ENCODE measurements at places on chromosomes 3 and 15. TPM values are rescaled to one million over a fixed set of nuclear protein-coding genes. Genes with fewer than 3 reads are reported as not detected.
A peak's percentile ranks its signal among the peaks of the same experiment; 100 is the strongest.

DNA sequence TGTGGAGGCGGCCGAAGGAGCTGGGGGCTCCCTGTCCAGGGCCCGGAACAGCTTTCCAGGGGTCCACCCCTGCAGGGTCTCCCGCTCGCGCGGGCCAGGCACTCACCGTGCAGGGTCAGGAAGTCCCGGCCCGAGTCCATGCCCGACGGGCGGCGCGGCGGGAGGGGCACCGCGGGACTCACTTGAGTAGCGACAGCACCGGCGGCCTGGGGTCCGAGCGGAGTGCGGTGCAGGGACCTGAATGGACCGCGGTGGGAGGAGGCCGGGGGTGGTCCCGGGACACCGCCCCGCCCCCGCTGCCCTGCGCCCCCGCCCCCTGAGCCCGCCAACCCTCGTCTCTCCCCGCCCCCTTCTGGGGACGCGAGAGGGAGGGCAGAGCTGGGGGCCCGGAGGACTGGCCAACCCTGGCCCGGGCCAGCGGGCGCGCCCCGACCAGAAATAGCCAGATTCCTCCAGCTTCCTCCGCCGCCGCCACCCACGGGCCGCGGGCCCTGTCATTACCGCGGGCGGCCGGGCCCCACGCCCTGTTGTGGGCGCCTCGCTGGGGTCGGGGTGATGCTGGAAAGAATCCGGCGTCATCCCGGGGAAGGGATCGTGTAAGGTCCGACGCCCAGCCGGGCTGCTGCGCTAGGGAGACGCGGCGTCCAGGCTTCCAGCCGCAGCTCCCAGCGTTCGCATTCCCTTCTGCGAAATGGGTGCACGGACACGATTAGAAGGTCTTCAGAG is at the start of gene PLCD1:
TSS of gene PLCD1 (minus strand) at position 243 of the 726 bp plus-strand sequence. CDS start at position 140, 103 bp downstream.
- ATAC-seq: peak; percentile 38

- ATAC-seq: no peak
Observed at GRCh38 chr3:32480604-32481003, 22.0 kb downstream of the CMTM6 start.

DNA sequence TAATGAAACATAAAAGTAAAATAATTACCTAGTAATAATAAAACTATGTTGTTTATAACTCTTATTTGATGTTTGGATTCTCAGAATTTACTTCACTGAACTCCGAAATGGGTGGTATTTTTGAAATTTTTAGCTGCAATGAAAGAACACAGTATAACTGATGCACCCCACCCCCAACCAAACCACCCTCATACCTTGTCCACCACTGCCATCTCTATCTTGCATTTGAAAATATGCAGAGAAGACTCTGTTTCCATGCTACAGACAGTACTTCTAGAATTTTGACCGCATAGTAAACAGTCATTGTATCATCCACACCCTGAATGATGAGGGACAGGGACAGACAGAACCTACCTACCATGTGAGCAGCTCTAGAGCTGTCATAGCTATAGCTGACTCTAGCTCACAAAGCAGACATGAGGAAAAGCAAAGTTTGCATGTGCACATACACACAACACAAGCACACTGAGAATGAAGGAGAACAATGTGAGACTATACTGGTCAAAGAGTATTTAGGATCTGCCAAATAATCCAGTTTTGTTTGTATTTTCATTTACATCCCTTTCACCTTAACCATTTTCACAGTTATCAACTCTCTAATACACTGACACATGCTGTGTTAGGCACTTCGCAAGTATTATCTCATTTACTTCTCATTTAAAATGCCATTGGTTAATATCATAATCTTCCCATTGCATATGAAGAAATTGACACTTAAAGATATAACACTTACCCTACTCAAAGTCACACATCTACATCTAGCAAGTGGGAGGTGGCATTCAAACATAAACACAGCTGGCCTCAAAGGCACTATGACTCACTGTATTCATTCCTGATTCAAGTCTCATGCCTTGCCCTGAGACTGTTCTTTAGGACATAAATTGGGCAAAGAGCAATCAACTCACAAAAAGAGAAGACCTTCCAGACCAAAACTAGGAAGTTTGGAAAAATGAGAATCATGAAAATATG is 1014.7 kb upstream of the CFAP20DC start:
- peak; percentile 33 for ATAC-seq

DNA sequence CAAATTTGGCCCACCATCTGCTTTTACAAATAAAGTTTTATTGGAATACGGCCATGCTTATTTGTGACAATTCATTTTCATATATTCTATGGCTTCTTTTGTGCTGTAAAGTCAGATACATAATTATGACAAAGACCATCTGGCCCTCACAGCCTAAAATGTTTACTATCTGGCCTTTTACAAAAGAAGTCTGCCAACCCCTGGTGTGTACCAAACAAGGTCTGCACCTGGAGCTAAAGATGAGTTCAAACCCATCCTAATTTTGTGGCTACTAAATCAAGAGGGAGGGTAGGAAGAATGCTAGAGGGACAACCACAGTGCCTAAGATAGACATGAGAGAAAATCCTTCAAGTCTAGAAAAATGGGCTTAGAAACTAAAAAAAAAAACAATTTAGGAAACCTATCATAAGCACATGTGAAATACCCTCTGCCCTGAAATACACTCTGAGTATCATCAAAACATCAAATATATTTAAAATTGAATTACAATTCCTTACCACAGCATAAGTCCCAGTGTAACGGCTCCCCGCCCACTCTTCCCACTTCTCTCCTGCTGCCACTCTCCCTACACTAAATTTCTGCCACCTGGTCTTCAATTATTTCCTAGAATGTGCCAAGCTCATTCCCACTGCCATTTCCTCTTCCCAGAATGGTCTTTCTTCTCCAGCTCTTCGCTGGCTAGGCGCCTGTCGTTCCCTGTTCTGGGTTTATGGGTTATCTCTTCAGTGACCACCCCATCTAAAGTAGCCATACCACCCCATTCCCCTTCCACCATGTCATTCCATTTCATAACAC is 950.7 kb upstream of the CFAP20DC start:
- ATAC-seq: no peak

DNA sequence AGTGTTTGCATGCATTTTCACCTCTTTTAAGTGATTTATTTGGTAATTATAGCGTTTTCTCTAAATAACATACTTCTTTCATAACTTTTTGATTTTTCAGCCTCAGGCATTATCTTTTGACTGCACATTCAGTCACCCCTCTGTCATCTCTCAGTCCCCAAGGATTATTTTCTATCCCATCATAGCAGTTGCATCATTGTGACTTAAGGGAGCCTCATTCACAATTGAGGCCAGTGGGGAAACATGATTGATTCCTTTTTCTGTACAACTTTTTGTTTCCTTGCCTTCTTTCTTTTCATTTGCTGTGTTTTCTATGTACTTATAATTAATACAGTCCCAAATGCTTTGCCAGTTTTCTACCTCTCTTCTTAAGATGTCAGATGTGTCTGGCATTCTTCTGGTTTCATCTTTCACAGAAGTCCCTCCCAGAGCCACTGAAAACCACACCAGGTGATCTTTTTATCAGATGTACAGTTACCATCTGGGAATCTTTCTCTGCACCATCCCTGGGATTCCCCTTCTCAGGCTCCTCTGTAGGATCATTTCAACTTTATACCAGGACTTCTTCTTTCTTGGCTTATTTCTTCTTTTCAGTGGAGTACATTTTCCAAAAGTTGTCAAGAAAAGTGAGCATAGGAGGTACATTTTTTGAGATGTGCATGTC is 151.4 kb downstream of the RAP2B start:
- ATAC-seq: no peak

DNA sequence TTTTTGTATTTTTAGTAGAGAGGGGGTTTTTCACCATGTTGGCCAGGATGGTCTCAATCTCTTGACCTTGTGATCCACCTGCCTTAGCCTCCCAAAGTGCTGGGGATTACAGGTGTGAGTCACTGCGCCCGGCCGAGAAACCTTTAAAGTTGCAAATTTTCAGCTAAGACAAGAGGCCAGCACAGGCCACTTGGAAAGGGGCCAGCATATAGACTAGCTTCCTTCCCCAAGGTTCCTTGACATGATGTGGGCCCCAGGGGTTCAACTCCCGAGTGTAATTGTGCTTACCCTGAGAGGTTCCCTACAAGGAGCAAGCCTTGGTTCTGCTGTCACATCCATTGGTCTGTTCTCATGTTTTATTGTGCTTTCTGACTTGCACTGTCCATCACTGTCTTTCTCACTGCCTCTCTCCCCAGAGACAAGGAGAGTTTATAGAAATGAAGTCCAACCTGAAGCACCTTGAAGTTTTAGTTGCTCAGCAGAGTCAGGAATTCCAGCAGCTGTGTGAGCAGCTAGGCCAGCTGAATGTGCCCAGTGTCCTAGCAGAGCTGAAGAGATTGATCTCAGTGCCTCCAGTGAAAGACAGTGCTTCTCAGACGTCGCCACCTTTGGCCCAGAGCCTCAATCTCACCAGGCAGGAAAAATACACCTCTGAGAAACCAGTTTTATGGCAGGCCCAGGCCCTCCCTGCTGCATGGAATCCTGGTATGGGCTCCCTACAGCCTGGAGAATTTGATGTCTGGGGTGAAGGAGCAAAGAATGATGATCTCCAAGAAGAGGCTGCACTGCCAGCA is 21.1 kb downstream of the C3orf62 start:
- peak; percentile 45 for ATAC-seq

DNA sequence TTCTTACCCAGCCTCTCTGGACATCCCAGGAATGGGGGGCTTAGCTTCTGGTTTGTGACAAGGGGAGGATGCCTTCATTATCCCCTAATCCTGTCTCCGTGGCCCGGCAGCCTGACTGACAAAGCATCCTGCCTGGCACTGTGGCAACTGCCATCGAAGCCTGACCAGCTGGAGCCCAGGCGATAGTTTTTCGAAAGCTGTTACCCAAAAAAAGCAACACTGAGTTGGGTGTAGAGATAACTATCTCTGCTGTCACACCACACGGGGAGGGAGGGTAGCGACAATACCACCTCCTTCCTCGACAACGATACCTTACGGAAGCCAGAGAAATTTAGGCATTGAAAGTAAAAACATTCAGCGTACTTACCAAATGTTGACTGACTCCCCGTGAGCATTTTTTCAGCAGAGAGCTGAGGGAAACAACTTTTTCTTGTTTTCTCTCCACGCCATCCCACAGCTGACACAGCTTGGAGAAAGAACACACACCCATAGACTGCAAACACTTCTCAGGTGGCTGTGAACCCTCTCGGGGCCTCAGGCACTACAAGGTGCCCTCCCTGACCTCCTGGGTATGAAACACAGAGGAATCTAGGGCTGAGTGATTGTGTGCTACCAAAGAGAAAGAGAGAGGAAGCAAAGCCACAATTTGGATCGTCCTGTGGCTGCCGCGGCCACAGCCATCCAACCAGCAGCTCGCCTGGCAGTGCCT is 361.9 kb upstream of the ICE2 start:
- ATAC-seq: no peak

GRCh38 chr3:69367586-69367985 is 18.3 kb downstream of the FRMD4B start:
- no peak for ATAC-seq

DNA sequence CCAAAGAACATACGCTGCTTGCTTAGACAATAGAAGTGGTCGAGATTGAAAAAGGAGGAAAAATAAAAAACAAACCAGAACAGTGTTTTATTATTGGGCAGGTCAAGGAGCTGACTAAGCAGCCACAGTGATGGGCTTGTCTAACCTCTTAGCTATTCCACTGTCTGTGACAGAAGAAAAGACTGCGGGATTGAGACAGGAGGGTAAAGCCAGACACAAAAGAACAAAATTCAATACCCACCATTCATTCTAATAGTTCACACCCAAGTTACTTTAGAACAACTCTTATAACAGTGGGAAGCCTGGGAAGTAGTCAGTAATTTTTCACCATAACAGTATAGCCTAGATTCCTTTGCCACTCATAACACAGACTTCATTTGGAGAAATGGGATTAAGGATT is 435.4 kb downstream of the MFSD1 start:
- ATAC-seq: no peak

DNA sequence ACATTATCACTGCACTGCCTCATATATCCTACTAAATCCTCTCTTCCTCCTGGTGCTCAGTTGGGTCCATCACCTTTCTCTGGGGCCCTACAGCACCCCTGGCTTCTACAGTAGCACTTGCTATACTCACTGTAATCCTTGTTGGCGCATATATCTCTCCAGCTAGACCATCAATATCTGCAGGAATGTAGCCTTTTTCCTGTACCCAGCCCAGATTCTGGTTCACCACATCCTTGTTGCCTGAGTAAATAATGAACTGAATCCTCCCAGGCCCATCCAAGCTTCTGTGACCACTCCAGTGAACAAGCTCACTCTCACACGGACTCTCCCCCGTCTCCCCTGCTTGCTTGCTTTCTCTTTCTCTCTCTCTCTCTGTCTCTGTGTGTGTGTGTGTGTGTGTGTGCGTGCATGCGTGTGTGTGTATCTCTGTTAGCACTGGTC is 62.5 kb upstream of the LIPC start:
- peak; percentile 37 for ATAC-seq

- no peak for ATAC-seq
Observed at GRCh38 chr15:56950979-56951378, 32.5 kb downstream of the TCF12 start.

- no peak for ATAC-seq
Observed at GRCh38 chr3:127041264-127041820, 58.4 kb downstream of the PLXNA1 start.

- ATAC-seq: no peak
Observed at GRCh38 chr3:124800511-124801258, 70.4 kb downstream of the UMPS start.

- ATAC-seq: no peak
Observed at GRCh38 chr3:12221663-12222062, 63.0 kb upstream of the TIMP4 start.

GRCh38 chr15:54987881-54988280 is 208.9 kb downstream of the RSL24D1 start:
- no peak for ATAC-seq

DNA sequence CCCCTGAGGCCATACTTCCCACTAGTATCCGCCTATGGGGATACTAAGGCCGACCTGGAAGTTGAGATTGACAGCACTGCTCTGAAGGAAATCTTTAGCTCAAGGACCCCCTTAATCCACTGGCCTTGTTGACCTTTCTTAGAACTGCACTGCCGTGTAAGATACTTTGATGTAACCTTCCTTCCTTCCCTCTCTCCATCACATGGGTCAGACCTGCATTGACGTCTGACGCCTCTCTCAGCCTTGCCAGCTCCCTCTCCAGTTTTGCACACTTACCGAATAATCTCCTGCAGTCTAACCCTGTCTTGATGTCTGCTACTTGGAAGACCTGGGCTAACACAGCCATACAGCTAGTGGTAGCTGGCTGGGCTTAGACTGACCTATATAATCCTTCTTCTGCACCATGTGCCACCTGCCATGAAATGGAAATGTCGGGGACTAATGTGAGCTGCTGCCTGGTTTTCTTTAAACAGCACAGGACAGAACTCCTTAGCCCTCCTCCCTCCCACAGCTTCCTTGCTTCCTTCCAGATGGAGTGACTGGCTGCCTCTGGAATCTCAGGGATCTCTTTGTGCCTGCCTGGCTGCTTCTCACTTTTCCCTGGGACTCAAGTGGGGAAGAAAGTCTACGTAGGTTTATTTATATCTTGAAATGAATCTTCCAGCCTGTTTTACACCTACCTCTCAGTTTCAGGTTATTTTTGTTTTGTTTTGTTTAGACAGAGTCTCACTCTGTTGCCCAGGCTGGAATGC is 39.2 kb upstream of the HERC1 start:
- no peak for ATAC-seq

The CLDN1 gene
- 40.3 TPM for total RNA-seq

The TXNRD3 gene
- 6.5 TPM for total RNA-seq
